ENCODE measurements at places on chromosomes 3 and 15.

DNA sequence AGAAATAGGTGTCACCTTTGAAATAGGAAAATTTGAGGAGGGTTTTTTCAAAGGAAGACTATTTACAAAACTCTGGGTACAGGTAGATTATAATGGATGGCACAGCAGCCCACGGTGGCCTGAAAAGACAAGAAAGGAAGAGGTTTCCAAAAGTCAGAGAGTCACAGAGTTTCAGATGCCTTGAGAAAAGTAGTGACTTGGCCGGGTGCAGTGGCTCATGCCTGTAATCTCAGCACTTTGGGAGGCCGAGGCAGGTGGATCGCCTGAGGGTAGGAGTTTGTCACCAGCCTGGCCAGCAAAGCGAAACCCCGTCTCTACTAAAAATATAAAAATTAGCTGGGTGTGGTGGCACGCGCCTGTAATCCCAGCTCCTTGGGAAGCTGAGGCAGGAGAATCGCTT is 35.2 kb downstream of the OSTN start:
- DNase-seq: no peak

GRCh38 chr3:10140996-10141546 is 507 bp upstream of the VHL start:
- no peak for DNase-seq

DNA sequence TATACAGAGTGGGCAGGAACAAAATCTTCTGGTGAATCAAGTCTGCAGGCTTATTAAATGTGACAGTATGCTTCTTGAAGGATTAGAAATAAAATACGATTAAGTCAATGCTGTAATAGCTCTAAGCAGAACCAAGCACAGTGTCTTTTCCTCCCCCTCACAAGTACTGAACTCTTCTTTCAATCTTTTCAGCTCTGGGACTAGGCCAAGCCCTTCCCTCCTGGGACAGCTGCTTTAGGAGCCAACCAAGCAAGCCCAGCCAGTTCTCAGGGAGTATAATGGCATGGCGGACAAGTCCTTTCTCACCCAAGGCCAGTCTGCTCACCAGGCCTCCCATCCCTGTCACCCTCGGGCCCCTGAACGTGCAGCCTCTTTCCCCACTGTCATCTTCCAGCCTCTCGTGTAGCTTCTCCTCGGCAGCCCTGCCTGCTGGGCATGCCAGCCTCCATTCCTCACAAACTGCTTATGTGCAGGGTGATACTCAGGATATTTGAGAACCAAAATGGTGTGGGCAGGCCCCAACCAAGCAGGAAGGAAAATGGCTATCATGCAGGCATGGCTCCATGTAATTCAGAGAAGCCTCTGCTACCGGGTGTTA is 8.4 kb upstream of the PPP1R2 start:
- DNase-seq: no peak

GRCh38 chr3:15974647-15975046 is 176.9 kb upstream of the ANKRD28 start:
- DNase-seq: no peak

GRCh38 chr3:56137415-56137814 is 330.9 kb downstream of the ERC2 start:
- no peak for DNase-seq

DNA sequence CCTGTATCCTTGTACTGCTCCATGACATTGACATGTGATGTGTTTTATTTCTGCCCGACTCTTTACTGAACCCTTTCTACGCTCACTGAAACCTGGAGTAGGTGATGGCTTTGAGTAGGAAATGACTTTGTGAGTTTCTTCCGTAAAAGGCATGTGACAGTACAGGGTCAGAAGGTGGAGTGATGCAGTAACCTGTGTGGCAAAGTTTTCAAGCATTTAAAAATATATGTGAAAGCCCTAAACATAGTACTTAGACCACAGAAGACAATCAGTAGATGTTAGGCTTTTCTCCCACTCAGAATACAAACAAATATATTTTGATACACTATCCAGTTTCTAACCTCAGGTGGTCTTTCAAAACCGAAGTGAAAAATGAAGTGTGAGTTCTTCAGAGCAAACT is 31.3 kb upstream of the SACM1L start:
- no peak for DNase-seq

DNA sequence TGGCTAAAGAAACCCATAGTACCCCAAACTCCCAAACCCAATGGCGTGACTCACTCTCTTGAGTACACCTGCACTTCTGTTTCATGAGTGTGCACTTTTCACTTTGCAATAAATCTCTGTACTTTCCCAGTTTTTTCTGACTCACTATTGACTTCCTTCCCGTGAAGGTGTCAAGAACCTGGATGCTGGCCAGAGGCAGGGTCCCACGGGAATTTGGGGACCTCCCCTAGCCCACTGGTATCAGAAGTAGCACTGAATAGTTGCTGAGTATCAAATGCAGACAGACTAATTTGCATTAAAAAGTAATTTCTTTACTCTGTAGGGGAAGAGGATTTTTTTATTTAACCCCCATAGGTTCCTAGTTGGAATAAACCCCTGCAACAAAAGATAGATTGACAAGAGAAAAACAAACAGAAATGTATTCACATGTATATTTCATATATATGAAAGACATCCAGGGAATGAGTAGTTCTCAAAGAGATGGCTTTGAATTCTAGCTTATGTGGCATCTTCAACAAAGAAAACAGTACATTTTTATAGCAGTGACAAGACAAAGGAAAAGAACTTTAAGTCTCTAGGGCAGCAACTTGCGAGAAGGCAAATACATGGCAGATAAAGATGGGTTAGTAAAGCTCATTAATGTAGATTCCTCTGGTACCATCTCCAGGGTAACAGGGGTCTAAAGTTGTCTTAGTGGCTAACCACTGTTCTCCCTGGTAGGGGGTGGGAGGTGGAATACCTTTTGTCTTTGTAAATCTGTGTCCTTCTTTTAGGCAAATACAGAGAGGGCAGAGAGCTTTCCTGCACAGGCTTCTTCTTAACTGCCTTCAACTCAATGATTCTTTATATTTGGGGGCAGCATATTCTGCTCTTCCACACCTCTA is 385.5 kb upstream of the PDZRN3 start:
- DNase-seq: no peak

DNA sequence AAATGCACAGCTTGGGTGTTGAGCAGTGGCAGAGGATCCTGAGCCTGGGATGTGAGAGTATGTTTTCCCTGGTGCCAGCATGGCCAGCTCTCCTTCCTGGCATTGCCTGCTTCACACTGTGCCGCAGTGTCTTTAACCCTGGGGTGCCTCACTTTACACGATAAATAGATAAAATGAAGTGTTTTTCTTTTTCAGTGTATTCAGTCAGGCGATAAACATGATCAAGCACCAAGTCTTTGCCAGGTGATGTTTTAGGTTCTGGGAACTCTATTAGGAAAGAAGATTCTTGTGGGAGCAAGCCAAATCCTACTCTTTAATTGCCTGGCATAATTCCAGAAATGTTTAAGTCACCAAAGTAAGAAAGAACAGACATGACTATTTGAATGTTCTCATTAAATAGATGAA is 14.0 kb downstream of the ABHD6 start:
- DNase-seq: no peak

- no peak for DNase-seq
Observed at GRCh38 chr3:111676211-111677006, 81.3 kb upstream of the ZBED2 start.

- DNase-seq: no peak
Observed at GRCh38 chr3:12479919-12480427, 4.3 kb upstream of the TSEN2 start.

Measured in heart left ventricle (tissue), 16 donors.